Fibroblast of upper back skin (primary cell): ENCODE measurements at places on chromosomes 3 and 15.

DNA sequence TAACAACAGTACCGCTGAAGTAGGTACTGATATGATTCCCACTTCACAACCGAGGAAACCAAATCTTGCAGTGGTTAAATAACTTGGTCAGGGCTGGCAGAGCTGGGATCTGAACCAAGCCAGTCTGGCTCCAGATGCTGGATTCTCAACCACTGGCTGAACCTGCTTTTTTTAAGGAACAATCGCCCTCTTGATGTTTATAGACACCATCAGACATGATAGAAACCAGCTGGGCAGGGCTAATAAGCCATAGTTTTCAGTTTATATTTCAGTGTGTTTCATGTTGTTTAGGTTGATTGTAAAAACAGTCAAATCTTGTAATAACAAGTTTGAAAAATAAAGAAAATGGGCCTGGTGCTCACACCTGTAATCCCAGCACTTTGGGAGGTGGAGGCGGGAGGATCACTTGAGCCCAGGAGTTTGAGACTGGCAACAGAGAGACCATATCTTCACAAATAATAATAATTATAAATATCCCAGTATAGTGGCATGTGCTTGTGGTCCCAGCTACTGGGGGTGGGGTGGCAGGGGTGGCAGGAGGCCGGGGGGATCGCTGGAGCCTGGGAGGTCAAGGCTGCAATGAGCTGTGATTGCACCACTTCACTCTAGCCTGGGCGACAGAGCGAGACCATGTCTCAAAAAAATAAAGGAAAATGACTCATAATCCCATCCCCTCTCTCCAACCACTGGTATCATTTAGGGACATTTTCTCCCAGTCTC lies 36.7 kb downstream of the XYLB start:
- DNase-seq = no peak

DNA sequence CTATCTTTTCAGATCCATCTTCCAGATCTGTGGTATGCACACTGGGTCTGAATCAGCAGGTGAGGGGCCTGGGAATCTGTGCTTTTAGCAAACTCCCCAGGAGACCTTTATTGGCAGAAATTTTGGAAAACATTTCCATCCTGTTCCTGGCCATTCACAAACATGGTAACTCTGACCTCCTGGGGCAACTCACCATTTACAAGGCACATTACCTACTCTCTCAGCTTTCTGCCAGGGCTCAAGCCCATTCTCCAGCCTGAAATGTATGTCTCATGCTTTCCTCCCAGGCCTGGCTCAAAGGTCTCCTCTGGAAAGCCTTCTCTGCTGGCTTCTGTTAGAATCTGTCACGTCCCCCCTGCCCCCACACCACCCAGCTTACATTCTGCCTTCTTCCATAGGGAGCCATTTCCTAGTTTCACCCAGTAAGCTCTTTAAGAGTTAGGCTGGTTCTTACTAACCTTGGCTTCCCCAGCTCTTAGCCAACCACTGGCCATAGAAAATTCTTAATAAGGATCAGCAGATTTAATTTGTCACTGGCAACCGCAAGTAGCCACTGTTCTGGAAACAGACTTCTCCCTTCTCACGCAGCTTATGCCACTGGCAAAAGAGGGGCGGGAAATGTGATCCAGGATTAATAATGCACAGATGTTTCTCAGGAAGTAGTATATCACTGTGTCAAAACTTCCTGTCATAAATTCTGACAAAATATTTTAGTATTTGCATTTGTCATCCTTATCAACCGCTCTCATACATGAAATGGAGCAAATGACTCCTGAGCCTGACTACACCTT lies 55.0 kb downstream of the RORA start:
- DNase-seq = peak; percentile 45

DNA sequence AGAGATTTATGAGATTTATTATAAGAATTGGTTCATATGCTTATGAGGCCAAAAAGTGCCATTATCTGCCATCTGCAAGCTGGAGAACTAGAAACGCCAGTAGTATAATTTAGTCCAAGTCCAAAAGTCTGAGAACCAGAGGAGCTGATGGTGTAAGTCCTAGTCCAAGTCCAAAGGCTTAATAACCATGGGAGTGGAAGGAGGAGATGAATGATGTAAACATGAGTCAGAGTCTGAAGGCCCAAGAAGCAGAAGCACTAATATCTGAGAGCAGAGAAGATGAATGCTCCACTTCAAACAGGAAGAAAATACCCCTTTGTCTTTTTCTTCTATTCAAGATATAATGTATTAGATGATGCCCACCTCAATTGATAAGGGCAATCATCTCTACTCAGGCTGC lies 185.7 kb downstream of the CGGBP1 start:
- DNase-seq = peak; percentile 48

DNA sequence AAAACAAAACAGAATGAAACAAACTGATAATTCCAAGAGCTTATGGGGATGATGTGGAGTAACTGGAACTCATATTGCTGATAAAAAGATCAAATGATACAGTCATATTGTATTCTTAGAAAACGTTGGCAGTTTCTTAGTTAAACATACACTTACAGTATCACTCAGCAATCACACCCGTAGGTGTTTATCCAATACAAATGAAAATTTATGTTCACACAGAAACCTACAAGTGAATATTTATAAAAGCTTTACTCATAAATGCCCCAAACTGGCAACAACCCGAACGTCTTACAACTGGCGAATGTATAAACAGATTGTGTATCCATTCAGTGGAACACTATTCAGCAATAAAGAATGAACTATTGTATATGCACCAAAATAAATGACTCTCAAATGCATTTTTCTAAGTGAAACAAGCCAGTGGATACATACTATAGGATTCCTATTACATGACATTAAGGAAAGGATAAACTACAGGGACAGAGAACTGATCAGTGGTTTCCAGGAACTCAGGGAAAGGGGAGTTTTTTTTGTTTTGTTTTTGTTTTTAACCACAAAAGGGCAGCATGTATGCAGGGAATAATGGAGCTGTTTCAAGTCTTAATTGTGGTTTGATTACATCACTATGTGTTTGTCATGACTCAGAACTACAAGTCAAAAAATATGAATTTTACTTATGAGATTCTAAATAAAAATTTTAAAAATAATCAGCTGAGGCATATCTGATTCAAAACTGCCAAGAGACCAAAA lies 71.8 kb upstream of the NDUFB4 start:
- DNase-seq = peak; percentile 36

- no peak for DNase-seq
Measured at GRCh38 chr3:111324645-111325044, 217.4 kb upstream of the CD96 start.

DNA sequence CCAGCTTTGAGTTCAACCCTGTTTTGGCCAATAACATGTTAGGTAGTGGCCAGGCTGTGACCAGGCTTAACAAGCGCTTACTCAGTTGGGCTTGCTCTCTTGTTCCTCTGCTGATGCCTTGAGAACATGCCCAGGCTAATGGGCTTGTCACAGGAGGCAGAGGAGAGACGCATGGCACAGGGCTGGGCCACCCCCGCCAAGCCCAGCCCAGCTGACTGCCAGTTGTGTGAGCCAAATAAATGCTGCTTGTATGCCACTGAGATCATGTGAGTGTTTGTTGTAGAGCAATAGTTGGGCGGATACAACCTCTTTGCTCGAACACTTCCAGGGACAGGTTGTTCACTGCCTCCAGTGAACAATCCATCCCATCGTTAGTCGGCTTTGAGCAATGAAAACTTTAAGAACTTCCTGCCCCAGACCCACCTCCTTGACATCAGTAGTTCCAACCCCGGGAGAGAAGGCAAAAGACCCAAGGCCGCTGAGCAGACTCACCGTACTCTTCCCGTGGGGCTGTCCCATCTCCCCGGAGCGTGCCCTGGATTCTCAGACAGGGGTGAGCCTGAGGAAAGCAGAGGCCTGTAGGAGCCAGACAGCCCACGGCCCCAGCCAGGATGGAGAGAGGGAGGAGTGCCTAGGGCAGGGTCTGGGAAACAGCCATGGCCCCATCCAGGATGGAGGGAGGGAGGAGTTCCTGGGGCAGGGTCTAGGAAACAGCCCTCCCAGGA lies 4.1 kb downstream of the PLA2G4F start:
- no peak for DNase-seq

- peak; percentile 63 for DNase-seq
Measured at GRCh38 chr3:67593761-67594234, 60.6 kb downstream of the SUCLG2 start.

DNA sequence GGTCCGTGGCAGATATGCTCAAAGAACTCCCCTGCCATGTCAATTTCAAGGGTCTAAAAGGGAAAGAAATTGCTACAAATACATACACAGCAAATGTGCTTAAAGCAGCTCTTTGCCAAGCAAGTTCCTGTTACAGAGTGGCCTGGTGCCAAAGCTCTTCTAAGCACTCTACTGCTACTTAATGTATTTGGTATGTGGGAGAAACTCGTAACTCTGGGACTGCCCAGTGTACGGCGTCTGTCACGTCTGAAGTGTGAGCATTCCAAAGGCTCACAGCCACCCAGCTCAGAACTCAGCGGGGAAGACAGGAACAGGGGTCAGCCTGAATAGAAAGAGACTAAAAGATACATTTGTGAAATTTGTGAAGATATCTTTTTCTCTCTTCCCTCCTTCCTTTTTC lies 54.6 kb downstream of the RBMS3 start:
- DNase-seq = peak; percentile 99

GRCh38 chr15:27070841-27071240 lies 99.9 kb downstream of the GABRG3 start:
- no peak for DNase-seq

- peak; percentile 10 for DNase-seq
Measured at GRCh38 chr3:110391640-110392395, 679.8 kb upstream of the NECTIN3 start.

DNA sequence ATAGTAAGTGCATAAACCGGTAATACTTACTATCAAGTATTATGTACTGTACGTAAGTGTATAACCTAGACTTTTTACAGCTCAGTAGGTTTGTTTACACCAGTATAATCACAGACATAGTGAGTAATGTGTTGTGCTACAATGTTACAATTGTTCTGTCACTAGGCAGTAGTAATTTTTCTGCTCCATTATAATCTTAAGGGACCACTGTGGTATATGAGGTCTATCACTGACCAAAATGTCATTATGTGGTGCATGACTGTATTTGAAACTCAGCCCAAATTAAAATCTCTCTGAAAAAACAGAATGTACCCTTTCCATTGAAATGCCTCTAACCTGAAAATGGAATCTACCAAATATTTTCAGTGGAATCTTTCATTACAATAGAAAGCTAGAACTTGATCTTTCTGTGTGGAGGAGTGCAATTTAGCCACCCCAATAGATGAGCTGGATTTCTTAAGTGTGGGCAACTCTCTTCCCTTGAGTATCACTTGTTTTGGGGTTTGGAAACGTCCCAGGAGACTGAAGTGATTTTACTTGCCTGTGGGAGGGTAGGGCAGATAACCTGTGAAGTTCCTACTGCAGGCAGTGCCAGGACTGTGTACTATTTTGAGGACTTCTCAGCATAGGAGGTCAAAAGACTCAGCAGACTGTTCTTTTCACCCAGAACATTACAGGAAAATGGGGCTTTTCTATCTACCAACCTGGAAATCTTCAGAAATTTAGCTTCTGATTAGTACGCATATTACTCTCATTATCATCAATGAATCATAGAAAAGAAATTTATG lies 50.9 kb downstream of the FAM98B start:
- no peak for DNase-seq

- DNase-seq = no peak
Measured at GRCh38 chr3:135805752-135806151, 159.8 kb upstream of the PPP2R3A start.

GRCh38 chr3:48299746-48300712 lies 33.4 kb downstream of the SPINK8 start:
- no peak for DNase-seq

GRCh38 chr3:13074006-13074375 lies 762 bp upstream of the IQSEC1 start:
- no peak for DNase-seq

DNA sequence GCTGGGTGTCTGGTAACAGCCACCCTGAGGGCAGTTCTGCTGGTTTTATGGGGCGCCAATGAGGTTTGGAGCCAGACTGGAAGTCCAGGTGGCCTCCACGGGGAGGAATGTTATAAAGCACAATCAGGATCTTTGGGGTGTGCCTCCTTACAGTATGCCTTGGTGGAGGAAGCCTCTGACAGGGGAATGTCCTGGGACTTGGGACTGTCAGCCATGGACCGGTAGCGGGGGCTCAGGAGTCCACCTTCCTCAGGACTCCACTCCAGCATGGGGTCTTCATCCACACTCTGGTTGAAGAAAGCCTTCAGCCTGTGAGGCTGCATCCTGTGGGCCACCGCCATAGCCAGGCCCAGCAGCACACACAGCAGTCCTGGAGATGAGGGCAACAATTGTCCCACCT lies 4.9 kb downstream of the DUOXA2 start:
- DNase-seq = no peak

DNA sequence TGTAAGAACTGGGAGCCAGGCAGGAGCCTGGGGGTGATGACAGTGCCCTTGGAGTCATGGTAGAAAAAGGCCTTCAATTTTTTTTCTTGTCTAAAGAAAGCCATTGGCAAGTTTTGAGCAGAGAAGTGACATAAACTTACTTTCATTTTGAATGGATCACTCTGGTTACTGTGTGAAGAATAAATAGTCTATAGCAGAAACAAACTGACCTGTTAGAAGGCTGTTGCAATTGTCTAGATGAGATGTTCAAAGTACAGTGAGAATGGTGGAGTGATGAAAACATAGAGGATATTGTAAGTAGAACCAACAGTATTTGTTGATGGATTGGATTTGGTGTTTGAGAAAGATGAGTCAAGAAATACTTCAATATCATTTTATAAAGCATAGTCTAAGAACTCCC lies 439.9 kb downstream of the TBL1XR1 start:
- DNase-seq = no peak

DNA sequence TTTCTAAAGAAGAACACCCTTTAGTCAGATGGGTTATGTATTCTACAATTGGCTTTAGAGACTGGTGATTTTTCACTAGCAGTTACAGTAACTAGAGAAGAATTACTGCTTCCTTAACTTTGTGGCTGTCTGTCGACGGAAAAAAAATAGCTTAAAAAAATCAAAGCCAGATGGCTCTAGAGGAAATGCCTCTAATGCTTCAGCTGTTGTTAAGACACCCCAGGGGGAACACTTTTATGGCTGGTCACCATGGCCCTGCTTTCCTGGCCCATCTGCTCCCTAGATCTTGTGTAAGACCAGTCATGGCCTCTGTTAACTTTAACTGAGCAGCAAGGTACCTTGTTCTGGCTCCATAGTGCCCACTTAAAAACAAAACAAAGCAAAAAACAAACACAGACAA lies 198.6 kb upstream of the PLSCR5 start:
- peak; percentile 99 for DNase-seq

DNA sequence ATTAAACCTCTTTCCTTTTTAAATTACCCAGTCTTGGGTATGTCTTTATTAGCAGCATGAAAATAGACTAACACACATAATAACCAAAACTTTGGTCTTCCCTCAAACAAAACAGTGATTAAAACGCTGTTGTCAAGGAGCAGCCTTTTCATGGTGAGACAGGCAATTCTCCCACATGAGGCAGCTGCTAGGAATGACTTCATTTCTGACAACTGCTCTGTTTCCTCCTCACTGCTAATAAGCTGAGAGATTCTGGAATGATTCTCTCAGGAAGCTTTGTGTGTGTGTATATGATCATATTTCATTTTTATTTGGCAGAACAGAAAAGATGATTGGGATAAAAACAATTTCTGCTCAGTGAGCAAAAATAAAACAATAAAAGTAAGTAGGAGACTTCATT lies 580.6 kb upstream of the ADAMTS9 start:
- no peak for DNase-seq

GRCh38 chr15:74815961-74816360 lies 3.3 kb downstream of the LMAN1L start:
- DNase-seq = no peak

- DNase-seq = peak; percentile 38
Measured at GRCh38 chr3:184780981-184781515, 30.9 kb upstream of the VPS8 start.
